Epithelial cell of proximal tubule (primary cell): ENCODE measurements at places on chromosomes 7 and 10. TPM values are rescaled to one million over a fixed set of nuclear protein-coding genes. Genes with fewer than 3 reads are reported as not detected.

Gene ELMO1
- 0.69 and 1.2 TPM in 2 replicates for total RNA-seq

Gene MUC12
- 1.7 TPM in 1 of 2 replicates, not detected in the other for total RNA-seq

Gene RSPH10B2
- total RNA-seq, result 0.07 and 0.23 TPM in 2 replicates

Gene SPDYE2B
- not detected in 2 replicates for total RNA-seq

Gene HOXA3
- total RNA-seq, result 14.4 and 33.2 TPM in 2 replicates

Gene PLCE1
- total RNA-seq, result 1.2 and 2.2 TPM in 2 replicates

Gene CLRN3
- not detected in 2 replicates for total RNA-seq

Gene ZNF25
- 1.4 and 2.5 TPM in 2 replicates for total RNA-seq

Gene LIPF
- not detected in 2 replicates for total RNA-seq

Gene SFRP4
- 0.06 TPM in 1 of 2 replicates, not detected in the other for total RNA-seq

Gene UBN2
- 2.5 and 2.9 TPM in 2 replicates for total RNA-seq
